ENCODE measurements at places on chromosomes 2 and 18.

- no peak for DNase-seq
Measured at GRCh38 chr2:16933355-16933754, 267.7 kb upstream of the CYRIA start.

- no peak for DNase-seq
Measured at GRCh38 chr18:63237881-63238692, 81.5 kb downstream of the BCL2 start.

- DNase-seq, result peak; percentile 41
Measured at GRCh38 chr2:98508709-98509066, 64.0 kb downstream of the INPP4A start.

GRCh38 chr2:131413148-131413747 lies 49.3 kb upstream of the RAB6D start:
- peak; percentile 49 for DNase-seq

- peak; percentile 72 for DNase-seq
Measured at GRCh38 chr2:98822301-98823164, 91.6 kb upstream of the MGAT4A start.

DNA sequence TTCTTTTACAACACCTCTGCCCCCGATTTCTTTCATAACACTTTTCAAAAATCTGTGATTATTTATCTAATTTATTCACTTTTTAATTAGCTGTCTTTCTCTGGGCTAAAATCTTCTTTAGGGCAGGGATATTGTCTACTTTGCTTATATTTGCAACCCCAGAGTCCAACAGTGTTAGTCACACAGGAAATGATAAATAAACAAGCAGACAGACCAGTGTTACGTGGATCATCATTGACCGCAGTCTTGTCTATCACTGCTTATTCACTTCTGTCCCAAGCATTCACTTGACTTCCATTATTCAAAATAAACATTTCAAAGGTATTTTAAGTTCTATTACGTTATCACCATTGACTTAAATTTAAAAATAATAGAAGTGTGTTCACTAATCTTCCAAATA lies 237.6 kb upstream of the UBE2E3 start:
- no peak for DNase-seq

GRCh38 chr2:177063331-177063730 lies 149.3 kb upstream of the HNRNPA3 start:
- no peak for DNase-seq

GRCh38 chr18:63511285-63511684 lies 30.9 kb upstream of the SERPINB12 start:
- DNase-seq, result no peak

DNA sequence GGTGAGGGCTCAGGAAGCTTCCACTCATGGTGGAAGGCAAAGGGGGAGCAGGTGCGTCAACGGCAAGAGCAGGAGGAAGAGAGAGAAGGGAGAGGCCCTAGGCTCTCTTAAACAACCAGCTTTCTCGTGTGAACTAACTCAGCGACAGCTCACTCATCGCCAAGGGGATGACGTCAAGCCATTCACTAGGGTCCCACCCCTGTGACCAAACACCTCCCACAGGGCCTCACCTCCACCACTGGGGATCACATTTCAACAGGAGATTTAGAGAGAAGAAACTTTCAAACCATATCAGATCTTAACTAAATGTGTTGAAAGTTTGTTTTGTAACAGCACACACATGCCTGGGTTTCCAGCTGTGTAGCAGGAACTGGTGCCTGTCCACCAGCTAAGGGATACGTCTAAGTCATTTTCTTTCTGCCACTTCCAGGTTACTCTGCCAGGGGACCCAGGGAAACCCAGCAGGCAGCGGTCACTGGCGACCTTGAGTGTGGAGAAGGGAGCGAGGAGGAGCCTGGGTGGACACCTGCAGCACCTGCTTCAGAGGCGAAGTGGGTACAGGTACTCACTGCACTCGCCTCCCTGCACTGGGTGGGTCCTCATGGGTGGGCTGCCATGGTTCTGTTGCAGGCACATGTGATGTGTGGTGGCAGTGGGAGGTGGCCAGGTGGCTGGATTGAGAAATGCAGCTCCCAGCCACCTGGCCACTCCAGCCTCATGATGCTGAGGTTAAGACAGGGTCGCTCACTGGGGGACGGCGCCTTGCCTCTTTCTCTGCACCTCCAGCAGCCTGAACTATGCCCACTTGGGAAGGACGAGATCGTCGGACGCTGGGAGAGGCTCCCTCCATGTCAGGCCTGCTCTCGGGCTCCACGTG lies 8.4 kb upstream of the GPC1 start:
- DNase-seq, result no peak

DNA sequence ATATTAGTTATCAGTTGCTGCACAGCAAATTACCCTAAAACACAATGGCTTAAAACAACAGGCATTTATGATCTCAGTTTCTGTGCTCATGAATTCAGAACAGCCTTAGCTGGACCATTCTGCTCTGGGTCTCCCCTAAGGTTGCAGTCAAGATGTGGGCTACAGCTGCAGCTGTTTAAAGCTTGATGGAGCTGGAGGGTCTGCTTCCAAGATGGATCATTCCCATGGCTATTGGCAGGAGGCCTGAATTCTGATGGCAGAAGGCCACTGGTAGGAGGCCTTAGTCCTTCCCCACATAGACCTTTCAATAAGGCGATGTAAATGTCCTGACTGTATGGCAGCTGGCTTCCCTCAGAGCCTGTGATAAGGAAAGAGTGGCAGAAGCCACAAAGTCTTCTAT lies 118.6 kb upstream of the SERPINE2 start:
- DNase-seq, result no peak

DNA sequence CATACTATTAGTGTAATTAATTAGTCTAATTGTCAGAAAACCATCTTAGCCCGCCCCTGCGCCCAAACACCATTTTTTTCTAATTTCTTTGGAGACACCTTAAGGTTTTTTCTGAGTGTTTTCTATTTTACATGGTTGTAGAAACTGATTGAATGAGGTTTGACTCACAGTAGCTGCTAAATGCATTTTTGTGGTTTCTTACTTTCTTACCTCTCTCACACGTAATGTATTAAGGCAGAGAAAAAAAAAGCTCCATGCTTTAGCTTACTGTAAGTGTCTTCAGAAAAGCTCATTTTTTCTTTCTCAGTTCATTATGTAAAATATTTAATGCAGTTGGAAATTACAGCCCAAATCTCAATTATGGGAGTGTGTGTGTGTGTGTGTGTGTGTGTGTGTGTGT lies 548.5 kb upstream of the LRRTM4 start:
- DNase-seq, result no peak

DNA sequence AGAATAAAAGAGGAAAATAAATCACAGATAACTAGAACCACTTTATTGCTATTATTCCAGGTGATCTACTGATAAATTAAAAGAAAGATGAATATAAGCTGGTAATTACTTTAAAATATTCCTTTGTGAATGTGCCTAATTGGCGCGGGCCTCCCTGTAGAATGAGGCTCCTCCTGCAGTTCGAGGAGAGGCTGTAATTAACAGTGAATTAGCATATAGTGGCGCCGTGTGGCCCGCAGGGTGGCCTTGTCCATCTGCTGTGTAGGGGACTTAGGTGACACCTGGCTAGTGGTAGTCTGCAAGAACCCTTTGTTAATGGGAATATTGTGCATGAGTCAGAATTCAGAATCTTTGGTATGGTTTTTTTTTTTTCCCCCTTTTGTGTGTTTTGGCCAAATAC lies 119.8 kb downstream of the AGAP1 start:
- no peak for DNase-seq

DNA sequence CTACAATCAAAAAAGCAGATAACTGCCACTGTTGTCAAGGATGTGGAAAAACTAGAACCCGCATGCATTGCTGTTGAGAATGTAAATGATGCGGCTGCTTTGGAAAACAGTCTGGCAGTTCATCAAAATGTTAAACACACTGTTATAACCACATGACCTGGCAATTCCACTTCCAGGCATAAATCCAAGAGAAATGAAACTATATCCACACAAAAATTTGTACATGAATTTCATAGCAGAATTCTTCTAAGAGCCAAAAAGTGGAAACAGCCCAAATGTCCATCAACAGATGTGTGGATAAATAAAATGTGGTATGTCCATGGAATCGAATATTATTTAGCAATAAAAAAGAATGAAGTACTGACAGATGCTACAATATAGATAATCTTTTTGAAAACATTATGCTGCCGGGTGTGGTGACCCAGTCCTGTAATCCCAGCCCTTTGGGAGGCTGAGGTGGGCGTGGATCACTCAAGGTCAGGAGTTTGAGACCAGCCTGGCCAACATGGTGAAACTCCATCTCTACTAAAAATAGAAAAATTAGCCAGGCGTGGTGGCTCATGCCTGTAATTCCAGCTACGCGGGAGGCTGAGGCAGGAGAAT lies 32.0 kb downstream of the ERCC3 start:
- no peak for DNase-seq

DNA sequence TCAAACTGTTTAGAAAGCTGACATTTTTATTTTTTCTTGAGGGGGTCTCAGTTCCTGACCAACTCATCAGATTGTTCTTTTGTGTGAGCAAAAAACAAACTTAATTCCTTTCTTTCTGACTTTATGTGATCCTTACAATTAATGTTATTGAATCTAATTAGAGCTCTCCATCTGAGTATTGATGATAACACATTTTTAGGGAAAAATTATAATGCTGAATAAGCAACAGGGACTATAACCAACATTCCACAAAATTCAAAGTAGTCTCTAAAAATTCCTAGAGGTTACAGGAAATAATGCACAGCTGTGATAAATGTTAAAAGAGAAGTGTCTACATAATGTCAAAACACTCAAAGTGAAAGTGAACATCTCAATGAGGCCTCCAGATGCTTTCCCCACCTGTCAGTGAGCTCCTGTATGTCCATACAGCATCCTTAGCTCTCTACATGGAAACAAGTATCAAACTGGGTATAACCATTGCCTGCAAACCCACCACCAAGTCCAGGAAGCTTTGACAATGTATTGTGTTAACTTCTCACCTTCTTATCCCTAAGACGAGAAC lies 786.0 kb upstream of the SLC39A10 start:
- DNase-seq, result no peak

GRCh38 chr2:240186191-240186725 lies 45.8 kb upstream of the OTOS start:
- no peak for DNase-seq

DNA sequence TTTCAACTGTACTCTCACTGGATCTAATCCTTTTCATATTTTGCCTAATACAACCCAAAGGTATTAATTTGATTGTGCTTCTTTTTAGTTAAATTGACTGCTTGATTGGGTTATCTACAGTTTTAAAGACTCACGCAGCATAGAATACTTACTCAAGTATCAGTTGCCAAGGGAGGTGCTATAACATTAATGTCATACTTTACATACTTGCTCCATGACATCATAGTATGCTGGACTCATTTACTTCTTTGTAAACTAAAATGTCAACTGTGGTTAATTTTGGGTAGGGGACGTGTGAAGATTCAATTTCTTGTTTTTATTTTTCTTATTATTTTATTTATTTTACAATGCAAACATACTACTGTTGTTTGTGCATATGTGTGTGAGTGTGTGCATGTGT lies 716.2 kb upstream of the VRK2 start:
- no peak for DNase-seq

DNA sequence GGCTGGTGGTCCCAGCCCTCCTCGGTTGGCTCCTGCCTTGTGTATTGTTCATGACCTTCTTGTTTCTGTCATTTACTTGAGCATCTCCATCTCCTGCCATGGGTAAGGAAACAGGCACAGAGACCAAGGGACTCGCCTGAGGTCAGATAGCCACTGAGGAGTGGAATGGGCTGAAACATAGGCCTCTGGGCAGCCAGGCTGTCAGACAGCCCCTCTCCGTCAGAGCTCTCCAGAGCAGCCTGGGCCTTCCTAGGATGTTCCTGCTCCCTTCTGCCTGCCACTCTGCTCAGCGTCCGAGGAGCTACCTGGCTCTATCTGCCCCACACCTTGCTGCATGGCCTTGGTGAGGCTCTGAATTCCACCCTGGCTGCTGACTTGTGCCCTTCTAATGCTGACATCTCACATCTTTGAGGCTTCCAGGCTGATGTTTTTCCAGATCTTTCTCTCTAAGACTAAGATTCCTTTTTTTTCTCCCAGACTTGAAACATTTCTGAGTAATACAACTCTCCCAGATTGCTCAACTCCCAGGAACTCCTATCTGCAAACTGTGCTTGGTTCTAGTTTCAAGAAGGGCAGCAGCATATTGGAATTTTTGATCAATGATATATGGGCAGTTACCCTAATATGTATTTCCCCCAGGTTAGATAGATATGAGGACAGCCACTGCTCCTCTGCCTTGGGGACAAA lies 67.7 kb downstream of the MCFD2 start:
- DNase-seq, result no peak

DNA sequence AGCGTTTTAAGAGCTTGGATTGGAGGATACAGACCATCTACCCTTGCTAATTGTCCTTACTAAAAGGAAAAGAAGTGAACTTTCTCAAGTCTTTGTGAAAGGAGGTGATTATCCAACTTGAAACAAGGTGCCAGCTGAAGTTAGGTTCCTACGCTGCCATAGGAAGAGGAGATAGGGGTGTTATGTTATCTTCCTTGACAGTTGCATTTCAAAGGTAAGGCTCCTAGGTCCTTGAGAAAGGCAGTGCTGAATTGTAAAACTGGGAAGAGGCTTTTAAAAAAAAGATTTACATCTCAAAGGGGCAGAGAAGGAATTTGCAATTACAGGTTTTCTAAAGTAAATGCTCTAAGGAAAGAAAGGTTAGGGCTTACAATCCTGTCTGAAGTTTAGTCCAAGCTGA lies 810.2 kb upstream of the LRATD1 start:
- no peak for DNase-seq

DNA sequence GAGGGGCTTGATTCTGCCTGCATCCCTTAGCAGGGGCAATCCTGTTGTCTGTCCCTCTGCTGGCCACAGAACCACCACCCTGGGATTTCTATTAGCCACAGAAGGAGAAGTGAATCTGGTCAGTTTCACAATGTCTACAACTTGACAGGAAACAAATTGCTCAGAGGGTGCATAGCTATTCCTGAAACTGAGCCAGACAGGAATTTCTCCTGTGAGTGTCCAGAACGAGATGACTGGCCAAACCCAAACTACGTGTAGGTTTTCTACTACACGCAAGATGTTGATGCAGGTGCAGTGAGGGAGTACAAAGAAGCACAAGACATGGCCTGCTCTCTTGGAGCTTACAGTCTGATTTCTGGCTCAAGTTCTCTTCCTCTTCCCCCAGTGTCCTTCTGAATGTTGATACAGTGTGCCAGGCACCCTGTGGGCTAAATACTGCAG lies 201.9 kb downstream of the CLIP4 start:
- DNase-seq, result peak; percentile 6

GRCh38 chr2:219851801-219852481 lies 224.5 kb downstream of the SLC4A3 start:
- DNase-seq, result no peak

- no peak for DNase-seq
Measured at GRCh38 chr2:49129034-49129433, 25.3 kb downstream of the FSHR start.

GRCh38 chr2:30315391-30316063 lies 84.2 kb downstream of the LBH start:
- DNase-seq, result peak; percentile 52

GRCh38 chr18:80034068-80034851 lies at the start of gene RBFA:
Gene RBFA (plus strand): TSS chr18:80034434. CDS start chr18:80034496, 62 bp downstream.
- DNase-seq, result peak; percentile 100

GRCh38 chr18:8084160-8084559 lies 517.0 kb downstream of the PTPRM start:
- no peak for DNase-seq

Data from CD4-positive, alpha-beta T cell treated with Interleukin-12 subunit alpha and Interleukin-12 subunit beta, for 1 hour (primary cell).